ENCODE measurements at places on chromosomes 16 and 17. TPM values are rescaled to one million over a fixed set of nuclear protein-coding genes. Genes with fewer than 3 reads are reported as not detected.
A peak's percentile ranks its signal among the peaks of the same experiment; 100 is the strongest.

The NUP93 gene
- total RNA-seq, result 84.1 TPM

The METRNL gene
- 47.1 TPM for total RNA-seq

The HS3ST4 gene
- total RNA-seq, result 1.1 TPM

The RDM1 gene
- total RNA-seq, result not detected

The COL1A1 gene
- 10.1 TPM for total RNA-seq

The SCN4A gene
- total RNA-seq, result 7.9 TPM

The MYH13 gene
- not detected for total RNA-seq

The AATK gene
- 27.0 TPM for total RNA-seq

DNA sequence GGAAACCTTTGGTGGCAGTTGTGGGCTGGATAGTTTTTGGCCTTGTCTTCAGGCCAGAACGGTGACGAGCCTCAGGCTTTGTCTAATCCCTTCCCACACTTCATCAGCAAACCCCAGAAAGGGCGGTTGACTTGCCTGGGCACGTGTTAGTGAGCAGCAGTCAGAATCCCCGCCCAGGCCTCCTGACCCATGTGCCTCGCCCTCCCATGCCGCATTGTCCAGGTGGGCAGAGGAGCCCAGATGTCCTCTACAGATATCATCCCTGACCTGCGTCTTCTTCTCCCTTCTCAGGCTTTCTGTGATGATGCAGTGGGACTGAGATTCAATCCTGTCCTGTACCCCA, 82.5 kb downstream of the OR1D5 start:
- DNase-seq, result no peak

- no peak for DNase-seq
These were observed 7.4 kb downstream of the HS3ST3A1 start for GRCh38 chr17:13594310-13594709.

GRCh38 chr17:57016764-57017116, 38.8 kb downstream of the SCPEP1 start:
- no peak for DNase-seq

- no peak for DNase-seq
These were observed 184.6 kb upstream of the HSBP1 start for GRCh38 chr16:83623091-83623730.

DNA sequence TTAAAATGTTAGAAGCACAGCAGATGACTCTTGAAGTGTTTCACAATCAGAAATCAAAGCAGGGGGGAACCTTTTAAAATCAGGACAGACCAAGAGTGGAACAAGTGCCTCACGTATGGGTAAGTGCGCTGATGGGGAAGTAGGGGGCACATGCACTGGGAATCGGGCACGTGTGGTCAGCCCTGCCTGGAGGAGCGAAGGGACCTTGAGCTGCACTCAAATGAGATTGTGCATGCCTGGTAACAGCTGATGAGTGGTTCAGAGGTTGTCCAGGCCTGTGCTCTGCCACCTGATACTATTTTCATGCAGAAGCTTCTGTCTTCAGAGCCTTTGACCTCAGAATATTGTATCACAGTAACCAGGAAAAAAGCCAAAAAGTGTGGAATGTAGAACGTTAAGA, 13.7 kb upstream of the XYLT2 start:
- no peak for DNase-seq

- no peak for DNase-seq
These were observed 240.9 kb downstream of the CDH11 start for GRCh38 chr16:64880994-64881393.

- no peak for DNase-seq
These were observed at the start of gene ASB16 for GRCh38 chr17:44170499-44171201. ASB16 (plus strand) TSS chr17:44170704; CDS start chr17:44170790, 86 bp downstream.

GRCh38 chr17:27378482-27379175, 77.6 kb upstream of the KSR1 start:
- DNase-seq, result no peak

DNA sequence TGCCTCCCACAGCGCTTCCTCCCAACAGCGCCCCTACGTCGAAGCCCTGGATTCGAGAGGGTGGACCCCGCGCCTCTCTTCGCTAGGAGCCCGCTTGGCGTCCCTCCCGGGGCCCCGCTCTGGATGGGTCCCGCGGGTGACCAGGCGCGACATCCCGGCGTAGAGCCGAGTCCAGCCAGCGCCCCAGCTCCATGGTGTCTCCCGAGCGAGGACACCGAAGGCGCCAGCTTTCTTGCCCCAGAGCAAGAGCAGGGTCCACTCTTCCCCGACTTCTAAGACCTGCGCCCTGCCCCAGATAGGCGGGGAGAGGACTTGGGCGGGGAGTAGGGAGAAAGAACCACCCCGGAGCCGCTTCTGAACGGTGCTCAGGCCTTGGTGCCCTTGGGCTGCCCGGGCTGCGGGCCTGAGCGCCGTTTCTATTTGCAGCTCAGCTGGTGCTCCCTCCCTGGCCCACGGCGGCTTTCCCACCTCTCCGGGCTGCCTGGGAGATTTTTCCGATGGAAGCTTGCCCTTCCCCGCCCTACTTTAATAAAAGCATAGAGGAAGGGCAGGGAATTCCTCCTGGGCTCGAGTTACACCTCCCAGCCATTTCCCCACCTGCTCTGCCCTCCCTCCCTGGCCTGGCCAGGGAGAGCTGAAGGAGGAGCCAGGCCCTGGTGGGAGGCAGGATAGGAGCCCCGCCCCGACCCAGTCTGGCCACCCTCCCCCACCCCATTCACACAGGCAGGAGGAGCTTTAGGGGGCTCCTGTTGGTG, 1.8 kb downstream of the MMP15 start:
- DNase-seq, result peak; percentile 40

DNA sequence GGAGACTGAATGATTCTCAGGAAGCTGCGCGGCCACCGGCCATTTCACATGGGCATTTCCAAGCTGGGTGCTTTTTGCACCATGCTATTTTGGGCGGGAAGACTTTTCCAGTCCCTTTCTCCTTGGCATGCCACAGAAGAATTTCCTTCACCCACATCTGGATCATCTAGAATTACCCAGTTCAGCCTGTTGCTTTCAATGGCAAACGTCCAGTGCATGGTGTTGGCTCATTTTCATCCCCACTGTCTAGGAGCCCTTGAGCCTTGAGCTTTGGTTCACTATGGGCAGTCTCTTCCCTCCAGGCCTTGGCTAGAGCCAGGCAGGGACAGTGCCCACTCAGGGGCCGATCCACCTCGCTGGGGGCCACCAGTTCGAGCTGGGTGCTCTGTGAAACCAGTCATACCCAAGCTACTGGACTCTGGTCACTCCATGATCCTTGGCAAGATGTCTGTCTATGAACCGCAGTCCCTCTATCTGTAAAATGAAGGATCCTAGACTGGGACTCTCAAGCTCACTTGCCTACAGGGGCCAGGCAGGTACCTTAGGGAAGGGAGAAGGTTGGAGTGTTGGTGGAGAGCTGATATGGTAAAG, 71.1 kb downstream of the CYLD start:
- no peak for DNase-seq

DNA sequence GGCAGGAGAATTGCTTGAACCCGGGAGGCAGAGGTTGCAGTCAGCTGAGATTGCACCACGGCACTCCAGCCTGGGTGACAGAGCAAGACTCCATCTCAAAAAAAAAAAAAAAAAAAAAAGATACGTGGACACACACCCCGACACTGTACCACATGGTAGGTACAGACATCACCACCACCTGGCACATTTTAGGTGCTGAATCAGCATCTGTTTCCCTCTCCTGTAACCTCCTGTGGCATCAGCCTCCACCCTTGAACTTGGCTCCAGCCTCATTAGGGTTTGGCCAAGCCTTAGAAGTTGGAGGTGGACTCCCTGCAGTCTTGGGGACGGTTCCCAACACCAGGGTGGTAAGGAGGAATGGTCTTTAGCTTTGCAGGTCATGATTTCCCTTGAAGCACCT, 46.0 kb downstream of the XYLT1 start:
- DNase-seq, result no peak

DNA sequence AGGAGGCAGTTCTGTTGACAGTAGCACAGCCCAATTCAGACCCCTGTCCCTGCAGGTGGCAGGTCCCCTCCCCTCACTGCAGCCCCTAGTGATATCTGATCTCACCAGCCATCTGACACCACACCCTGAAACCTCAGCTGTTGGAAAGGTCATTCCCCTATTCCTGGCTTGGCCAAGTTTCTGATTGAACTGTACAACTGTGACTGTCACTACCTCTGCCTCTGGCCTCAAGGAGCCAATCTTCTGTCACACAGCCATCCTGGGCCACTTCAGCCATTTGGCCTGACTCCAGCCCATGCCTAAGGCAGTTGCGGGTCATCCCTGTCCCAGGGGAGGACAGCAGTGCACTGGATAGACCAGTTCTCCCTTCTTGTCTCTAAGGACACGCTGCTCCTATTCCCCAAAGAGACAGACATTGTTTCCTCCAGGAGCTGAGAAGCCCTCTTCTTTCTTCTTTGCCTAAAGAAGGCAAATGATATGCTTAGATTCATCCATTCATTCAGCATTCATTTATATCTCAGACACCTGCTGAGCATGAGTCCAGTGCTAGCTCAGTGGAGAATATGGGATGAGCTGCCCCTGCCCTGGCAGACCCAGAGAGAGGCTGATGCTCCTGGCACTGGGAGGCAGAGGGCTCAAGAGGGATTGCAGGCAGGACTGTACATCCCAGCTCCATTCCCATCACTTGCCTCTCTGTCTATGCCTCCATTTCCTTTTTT, 4.6 kb upstream of the ALDOA start:
- peak; percentile 50 for DNase-seq

DNA sequence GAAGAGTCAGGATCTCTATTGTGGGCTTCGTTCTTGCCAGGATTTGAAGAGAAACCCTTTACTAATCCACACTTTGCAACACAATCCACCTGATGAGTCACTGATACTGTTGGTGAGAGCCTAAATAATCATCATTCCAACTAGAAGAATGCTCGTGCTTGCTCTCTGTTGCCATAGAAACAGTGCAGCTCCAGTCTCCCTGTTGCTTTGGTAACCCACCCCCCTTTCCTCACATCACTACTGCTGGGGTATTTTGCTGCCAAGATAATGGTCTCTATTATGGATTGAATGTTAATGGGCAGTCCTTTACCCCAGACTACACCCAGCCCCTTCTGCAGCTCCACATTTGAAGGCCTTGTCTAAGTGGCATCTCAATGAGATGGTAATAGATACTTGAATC, 190.4 kb downstream of the ABCC12 start:
- DNase-seq, result no peak

DNA sequence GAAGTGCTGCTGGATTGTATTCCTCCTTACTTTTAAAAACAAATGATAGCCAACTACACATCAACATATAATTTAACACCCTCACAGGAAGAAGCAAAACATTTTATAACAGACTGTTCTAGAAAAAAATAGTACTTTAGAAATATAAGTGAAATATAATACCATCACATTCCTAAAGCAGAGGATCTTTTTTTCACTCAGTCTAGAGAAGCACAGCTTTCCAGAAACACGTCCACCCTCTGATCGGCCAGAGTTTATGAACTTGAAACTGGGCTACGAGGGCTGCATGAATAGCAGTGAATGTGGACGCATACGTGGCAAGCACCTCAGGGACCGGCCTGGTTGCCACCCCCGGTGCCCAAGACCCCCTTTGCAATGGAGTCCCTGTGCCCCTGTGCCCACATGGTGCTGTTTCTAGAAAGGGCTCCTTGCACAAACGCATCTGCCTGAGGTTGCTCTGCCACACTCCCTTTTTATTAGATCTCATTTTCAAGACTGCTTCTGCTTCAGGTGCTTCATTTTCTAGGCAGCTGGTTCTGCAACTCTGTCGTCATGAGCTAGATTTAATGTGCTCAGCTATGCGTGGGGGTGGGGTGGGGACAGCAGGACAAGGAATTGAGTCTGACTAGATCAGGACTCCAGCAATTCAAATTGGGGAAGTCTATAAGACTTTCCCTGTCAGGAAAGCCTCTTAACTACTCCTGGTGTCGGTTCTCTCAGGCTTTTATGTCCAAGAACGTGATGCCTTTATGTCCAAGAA, 29.1 kb upstream of the ERN1 start:
- no peak for DNase-seq

DNA sequence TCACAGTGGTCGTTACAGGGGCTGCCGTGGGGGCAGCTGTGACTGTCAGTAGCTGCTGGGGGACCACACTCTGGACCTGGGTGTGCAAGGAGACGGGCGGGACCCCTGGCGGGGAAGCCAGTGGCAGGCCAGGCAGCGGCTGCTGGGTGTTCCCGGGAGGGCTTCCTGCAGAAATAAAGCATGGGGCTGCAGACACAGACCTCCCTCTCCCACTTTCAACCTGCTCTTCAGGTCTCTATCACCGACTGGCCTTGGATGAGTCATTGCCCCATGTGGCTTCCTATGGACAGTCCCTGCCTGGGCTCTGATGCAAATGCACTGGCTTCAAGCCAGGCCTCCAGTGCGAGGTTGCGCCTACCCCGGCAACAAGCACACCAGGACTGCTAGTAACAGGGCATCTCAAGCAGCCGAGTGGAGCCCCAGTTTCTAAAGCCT, 17.2 kb downstream of the SREBF1 start:
- DNase-seq, result peak; percentile 63

DNA sequence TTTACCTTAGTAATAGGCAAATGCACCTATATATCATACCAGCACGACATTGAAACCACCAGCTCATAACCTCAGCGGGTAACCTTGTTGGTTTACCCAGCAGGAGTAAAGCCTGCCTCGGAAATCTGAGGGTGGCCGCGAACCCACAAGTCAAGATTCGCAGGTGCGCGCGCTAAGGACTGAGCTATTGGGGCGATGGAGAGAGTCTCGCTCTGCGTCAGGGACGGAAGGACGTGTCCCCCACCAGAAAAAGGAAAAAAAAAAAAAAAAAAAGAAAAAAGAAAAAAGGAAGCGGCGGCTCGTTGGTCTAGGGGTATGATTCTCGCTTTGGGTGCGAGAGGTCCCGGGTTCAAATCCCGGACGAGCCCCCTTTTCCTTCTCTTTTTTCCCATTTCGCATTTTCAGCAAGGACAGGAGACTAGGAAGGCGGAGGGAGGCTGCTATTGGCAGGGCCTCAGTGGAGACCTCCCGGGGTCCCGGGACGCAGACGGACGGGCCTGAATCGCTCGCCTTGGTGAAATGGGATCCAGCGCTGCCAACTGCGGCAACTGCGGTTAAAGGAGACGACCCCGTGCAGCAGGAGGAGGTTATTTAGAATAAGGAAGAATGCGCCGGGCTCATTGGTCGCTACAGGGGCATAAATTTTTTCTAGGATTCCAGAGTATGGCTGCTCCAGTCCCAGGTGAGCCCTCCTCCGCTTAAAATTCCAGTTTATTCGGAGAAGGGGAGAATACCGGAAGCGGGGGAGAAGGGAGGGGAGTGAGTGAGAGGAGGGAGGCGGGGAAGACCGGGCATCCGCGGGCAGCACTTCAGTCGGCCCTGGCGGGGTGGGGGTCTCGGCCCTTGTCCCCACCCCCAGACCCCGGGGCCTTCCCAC, at the start of gene OR1F1:
TSS of gene OR1F1 (plus strand) at position 407 of the 877 bp plus-strand sequence.
- peak; percentile 45 for DNase-seq

All from glutamatergic neuron (in vitro differentiated cells).